Thoracic aorta (tissue), 2 donors: ENCODE measurements at places on chromosomes 4 and X.

- DNase-seq, result no peak
Measured at GRCh38 chr4:22573641-22574040, 57.8 kb upstream of the ADGRA3 start.

DNA sequence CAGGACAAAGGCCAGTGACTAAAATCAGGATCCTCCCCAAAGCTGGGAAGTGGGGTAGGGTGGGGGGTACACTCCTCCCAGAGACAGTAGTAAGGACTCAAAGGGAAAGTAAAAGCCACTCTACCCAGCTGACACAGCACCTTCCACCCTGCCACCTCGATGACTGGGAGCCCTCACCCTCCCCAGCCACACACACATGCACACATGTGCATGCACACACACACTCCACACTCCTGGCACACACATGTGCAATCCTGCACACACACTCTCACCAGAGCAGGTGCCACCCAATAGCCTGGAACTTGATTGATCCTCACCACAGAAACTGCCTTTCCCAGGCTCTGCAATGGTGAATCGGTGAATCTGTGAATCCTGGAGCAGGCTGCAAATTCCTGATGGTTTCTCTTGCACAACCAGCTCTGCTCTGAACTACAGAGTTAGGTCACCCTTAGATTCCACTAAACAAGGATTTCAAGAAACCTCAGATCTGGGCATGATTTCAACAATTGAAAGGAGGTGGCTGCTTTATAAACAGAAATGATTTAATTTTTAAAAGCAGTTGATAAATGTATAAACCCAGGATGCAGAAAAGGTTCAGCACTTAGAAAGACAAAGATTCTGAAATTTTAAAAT, 21.5 kb downstream of the AMOT start:
- no peak for DNase-seq

DNA sequence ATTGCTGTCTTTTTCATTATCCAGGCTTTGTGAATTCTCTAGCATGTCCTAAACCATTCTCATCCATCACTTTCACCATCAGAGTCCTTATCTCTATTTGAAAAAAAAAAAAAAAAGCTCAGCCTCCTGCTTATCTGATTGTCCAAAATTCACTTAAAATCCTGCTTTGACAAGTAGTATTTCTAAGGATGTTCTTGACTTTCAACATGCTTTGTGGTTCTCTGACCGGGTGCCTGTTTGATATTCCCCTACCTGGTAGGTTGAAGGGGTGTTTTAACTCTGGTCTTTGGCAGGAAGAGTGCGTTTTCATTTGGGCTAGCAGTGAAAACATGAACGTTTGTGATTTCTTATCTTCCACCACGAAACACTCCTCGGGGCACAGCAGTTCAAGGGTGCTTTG, 17.3 kb upstream of the BBS12 start:
- DNase-seq, result no peak

GRCh38 chrX:42456176-42456700, 321.7 kb downstream of the PPP1R2C start:
- DNase-seq, result no peak

DNA sequence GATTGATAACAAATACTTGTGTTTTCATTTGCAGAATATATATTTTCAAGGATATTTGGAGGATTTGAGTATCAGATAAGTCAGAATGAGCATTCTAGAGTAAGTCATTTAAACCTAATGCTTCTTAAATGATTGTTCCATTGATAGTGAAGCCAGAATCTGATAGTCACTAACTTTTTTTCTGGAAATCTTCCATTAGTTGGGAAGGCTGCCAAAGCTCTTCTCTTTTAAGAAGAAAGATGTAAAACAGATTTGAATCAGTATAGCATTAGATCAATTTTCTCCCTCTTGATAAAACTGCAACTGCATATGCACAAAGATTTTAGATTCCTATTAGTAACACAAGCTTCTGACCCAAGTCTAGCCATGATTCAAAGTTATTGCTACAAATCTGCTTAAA, 256.7 kb downstream of the SPOCK3 start:
- no peak for DNase-seq
